ENCODE measurements at places on chromosomes 16 and 17.

- DNase-seq = no peak
These were observed 9.8 kb upstream of the TNRC6C start for GRCh38 chr17:77948690-77949114.

DNA sequence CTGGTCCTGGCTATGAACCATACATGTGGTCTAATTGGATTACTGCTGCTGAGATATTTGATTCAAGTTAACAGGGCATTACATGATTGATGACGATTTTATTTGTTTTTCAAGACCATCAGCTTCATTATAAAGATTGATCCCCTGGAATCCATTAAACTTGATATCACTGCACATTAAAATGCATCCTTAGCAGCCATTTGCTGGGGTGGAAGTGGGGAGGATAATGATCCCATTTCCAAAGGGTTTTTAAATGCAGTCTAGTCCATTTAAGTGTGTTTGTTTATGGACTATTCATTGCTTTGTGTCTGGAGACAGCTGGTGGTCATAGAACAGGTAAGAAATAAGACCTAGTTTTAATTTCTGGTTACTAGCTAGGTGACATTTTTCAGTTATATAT is 40.9 kb downstream of the ADAMTS18 start:
- DNase-seq = no peak

DNA sequence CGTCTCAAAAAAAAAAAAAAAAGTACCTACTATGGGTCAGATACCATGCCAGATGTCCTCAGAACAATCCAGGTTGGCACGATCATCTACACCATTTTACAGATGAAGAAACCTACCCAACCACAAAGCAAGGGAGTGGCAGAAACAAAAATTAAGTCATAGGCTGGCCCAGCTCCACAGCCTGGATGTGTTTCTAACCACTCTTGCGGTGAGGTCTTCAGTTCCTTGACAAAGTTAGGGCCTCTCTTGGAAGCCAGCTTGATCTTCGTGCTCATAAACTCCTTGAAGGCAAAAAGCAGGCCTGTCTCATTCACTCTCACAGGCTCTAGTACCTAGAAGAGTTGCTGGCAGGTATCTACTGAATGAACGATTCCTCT is 6.2 kb downstream of the GGA2 start:
- no peak for DNase-seq

GRCh38 chr17:73474370-73474988 is 162.7 kb upstream of the CDC42EP4 start:
- no peak for DNase-seq

DNA sequence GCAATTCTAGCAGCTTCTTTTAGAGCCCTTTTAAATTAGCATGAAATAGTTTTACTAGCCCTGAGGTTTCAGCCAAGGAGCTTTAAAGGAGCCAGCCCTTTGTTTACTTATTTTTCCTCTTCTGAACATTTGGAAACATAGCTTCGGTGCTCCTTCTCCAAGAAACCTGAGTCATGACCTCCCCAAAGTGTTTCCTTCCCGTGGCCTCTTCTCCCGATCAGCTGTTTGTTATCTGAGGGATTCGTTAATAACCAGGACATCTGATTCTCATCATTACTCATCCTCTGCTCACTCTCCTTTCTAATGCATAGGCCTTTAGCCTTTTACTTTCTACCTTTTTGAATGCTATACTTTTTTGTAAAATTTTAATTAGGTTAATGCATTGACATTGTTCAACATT is 204.5 kb downstream of the WWOX start:
- DNase-seq = no peak

GRCh38 chr16:30491744-30492308 is 19.3 kb downstream of the ITGAL start:
- no peak for DNase-seq

DNA sequence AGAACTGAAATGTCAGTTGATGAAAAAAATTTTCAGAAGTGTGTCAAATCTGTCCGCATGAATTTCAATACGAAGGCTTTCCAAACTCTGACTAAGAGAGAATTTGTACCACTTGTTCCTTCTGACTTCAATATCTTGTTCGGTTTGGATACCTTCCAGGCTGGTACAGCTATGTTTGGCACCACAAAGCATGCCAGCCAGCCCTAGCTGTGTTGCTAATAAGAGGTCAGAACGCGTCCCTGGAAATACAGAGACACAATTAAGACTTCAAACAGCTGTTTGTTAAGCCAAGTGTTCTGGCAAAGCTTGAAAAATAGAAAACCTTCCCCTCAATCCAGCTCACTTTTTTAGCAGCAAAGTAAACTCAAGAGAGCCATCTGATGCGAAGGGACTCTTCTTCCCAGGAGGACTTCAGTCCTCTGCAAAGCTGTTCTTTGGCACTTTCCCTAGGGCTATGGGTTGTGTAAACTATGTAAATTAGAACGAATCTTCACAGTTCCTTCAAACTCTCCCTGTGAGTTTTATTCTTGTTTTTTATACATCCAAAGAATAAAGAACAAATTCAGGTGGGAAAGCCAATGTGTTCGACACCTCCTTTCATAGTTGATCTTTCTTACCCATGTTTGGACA is 35.1 kb downstream of the GRB2 start:
- no peak for DNase-seq

DNA sequence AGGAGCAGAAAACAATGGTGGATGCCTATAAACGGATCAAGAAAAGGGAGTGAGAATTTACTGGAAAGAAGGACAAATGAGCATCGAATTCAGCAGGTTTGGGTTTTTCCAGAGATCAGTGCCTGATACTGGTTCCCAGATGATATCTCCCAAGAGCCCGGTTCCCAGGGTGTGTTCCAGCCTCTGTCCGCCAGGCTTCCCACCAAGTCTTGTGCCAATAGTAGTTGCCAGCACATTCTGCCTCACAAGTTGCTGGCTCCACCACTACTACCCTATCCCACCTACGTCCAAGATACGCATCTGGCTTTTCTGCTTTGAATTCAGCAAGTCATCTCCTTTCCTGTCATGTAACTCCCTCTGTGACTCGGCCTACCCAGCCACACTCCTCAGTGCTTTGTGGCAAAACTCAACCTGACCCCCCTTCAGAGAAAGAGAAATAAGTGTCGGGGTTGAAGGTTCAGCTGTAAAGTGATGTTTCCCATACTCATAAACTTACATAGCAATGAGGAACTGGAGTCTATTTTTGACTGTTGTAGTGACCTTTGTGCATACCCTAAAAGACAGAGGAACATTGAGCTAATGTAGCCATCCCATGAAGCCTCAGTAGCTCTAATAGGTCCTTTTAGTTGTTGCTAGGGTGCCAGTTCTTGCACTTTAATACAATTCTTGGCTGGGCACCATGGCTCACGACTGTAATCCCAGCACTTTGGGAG is 277.0 kb downstream of the IRX3 start:
- no peak for DNase-seq

DNA sequence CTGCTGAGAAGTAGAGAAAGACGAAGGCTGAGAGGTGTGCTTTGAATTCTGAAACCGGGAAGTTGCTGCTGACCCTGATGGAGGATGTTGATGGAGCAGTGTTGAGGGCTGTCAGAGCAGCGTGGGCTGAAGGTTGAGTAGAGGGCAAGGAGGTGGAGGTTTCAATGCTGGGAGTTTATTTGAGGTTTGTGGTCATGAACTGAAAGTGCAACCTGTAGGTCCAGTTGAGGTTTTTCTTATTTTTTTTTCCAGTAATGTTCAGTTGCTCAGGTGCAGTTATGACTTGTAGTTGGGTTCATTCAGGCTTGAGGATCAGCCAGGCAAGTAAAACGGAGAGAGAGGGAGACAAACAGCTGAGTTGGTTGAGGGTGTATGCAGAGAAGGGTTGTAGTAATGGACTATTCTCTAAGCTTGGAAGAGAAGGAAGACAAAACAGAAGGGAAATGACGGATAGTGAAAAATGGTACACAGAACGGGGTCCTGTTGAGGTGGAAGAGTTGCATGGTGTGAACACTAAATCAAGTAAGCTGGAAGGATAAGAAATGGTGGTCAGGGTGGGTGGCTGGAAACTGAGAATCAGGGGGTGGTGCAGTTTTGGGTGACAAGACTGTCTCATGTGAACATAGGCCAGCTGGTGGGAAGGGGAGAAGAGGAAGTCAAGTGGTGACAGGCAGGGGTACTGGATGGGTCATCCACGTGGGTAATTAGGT is 8.7 kb upstream of the UBE2G1 start:
- no peak for DNase-seq

DNA sequence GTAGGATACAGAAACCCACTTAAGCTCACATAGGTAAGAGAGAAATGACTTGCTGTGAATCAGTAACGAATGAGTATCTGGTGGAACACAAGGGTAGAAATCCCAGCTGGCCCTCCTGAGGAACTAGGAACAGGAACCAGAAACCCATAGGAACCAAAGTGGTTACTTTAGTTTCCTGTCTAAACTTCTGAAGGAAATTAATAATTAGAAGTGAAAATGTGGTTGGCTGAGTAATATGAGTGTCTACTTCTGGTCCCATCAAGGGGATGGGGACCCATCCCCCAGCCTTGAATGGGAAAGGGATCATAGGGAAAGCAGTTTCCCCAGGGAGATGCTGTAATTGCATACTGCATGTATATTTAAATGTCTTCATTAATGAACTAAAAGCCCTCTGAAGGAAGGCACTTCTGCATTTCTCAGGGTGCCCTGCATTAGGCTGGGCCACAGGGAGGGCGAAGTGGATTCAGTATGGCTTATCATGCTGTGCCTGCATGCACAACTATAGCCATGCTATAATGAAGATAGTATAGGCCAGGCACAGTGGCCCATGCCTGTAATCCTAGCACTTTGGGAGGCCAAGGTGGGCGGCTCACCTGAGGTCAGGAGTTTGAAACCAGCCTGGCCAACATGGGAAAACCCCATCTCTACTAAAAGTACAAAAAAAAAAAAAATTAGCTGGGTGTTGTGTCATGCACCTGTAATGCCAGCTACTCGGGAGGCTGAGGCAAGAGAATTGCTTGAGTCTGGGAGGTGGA is 45.6 kb downstream of the CYB5B start:
- peak; percentile 37 for DNase-seq

GRCh38 chr16:11405331-11406176 is 60.3 kb downstream of the RMI2 start:
- DNase-seq = peak; percentile 36
